ENCODE measurements at places on chromosomes 16 and 17. TPM values are rescaled to one million over a fixed set of nuclear protein-coding genes. Genes with fewer than 3 reads are reported as not detected.

- DNase-seq, result no peak
Observed at GRCh38 chr17:64084086-64084939, 45.6 kb downstream of the ERN1 start.

- no peak for DNase-seq
Observed at GRCh38 chr16:85871756-85872155, 27.2 kb upstream of the IRF8 start.

- no peak for DNase-seq
Observed at GRCh38 chr16:63617990-63618763, 1503.7 kb downstream of the CDH11 start.

- peak; percentile 92 for DNase-seq
Observed at GRCh38 chr17:15490634-15491261, 23.3 kb upstream of the CDRT4 start.

Gene PPL
- 24.1 TPM for total RNA-seq

- peak; percentile 54 for DNase-seq
Observed at GRCh38 chr16:75107505-75107904, 9.1 kb downstream of the LDHD start.

Gene SHCBP1
- total RNA-seq, result 2.5 TPM

GRCh38 chr17:526425-526824 lies 173.8 kb upstream of the RPH3AL start:
- DNase-seq, result peak; percentile 2

DNA sequence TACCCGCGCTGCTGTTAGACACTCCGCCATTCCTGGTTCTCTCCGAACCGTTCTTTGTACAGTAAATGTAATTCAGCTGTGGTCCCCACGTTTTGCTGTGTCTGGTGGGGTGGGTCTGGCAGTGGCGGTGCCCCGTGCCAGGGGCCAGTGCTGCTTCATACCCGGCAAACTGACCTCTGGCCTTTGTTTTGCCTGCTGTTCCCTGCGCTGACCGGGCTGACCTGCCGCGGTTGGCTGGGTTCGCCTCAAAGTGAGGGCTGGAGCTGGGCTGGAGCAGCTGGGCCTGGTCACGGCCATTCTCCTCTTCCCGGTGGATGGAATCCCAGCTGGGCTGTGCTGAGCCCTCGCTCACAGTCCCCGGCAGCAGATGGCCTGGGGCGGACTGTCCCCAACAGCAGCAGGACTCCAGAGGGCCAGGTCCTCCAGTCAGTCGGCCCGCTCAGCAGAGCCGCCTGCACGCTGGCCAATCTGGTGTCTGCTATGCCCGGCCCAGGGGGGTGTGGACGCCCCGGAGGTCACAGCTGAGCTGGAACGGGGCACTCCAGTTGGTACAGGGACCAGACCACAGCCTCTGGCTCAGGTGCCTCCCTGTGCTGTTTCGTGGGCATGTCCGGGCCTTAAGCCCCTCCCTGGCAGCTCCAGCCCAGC lies 1.5 kb upstream of the WFIKKN1 start:
- peak; percentile 77 for DNase-seq

GRCh38 chr17:12328204-12328603 lies 307.5 kb downstream of the MAP2K4 start:
- DNase-seq, result no peak
